ENCODE measurements at places on chromosomes 6 and 20.

GRCh38 chr20:19794941-19795340 lies 36.9 kb downstream of the RIN2 start:
- H3K4me3 ChIP-seq, result no peak overlapping the region
- no peak for DNase-seq
- no peaks in the 10 kb centered on the region for H3K4me1 ChIP-seq
- peaks cover 22% of the 10 kb centered on the region for H3K27me3 ChIP-seq
- no peak overlapping the region for H3K27ac ChIP-seq
- H3K36me3 ChIP-seq, result no peaks in the 10 kb centered on the region

DNA sequence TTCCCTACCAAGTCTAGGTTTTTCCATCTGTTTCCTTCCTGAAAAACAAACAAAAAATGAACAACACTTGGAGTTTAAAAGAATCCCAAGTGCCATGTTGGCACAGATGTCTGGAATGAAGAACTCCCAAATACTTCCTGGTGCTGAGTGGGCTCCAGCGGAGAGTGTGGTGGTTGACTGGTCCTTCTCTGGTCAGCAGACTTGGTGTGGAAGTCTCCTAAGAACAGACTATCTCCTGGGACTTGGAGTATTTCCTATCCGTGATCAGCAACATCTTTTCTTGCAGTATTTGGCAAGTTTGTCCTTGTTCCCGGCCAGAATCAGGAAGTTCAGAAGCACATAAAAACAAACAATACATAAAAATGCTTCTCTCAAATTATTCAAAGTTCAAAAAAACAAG lies 154.1 kb downstream of the MTFR2 start:
- no peak overlapping the region for H3K4me3 ChIP-seq
- H3K36me3 ChIP-seq, result no peaks in the 10 kb centered on the region
- no peak for DNase-seq

- H3K27ac ChIP-seq, result no peak overlapping the region
- H3K4me1 ChIP-seq, result no peaks in the 10 kb centered on the region
- H3K36me3 ChIP-seq, result no peaks in the 10 kb centered on the region
- H3K27me3 ChIP-seq, result no peaks in the 10 kb centered on the region
Observed at GRCh38 chr6:116355796-116356195, 15.0 kb upstream of the DSE start.

DNA sequence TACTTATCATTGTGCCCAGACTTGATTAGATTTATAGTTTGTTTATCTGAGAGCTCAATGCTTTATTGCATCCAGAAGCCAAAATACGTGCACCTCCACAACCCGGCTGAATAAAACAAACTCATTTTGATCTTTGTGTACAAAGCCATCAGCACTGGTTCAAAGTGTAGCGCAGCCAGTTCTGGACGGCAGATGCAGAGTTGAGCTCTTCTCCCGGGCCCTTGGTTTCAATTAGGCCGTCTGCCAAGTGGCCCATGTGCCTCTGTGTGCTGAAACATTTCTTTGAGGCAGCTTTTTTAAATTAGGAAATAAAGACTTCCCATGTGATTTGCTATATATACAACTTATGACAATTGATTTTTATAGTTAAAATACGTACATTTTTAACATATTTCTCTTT lies 96.2 kb upstream of the RSPO3 start:
- H3K36me3 ChIP-seq, result no peaks in the 10 kb centered on the region
- H3K4me1 ChIP-seq, result no peaks in the 10 kb centered on the region
- no peaks in the 10 kb centered on the region for H3K27me3 ChIP-seq
- no peak overlapping the region for H3K4me3 ChIP-seq

GRCh38 chr6:69570106-69570505 lies 226.7 kb downstream of the LMBRD1 start:
- H3K36me3 ChIP-seq, result no peaks in the 10 kb centered on the region
- H3K4me1 ChIP-seq, result no peaks in the 10 kb centered on the region
- DNase-seq, result no peak
- peaks cover 6% of the 10 kb centered on the region for H3K27me3 ChIP-seq
- no peak overlapping the region for H3K4me3 ChIP-seq
- no peak overlapping the region for H3K27ac ChIP-seq

DNA sequence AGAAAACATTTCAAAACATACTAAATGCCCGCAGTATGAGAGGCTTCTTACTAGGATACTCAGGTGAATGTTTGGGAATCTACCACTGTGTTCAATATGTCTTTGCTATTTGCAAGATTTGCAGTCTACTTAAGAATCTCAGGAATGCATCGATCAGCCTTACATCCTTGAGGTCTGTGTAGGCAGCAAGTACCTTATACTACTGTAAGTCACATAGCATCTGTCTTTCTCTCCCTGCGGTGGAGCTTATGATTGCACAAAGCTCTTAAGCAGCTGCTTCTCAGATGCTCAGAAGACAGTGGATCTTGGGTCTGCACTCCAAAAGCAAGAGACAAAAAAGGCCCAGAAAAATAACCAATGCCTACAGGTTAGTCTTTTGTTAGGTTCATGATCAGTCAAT lies 21.4 kb downstream of the PCSK2 start:
- no peaks in the 10 kb centered on the region for H3K36me3 ChIP-seq
- H3K4me3 ChIP-seq, result no peak overlapping the region
- H3K4me1 ChIP-seq, result no peaks in the 10 kb centered on the region
- no peaks in the 10 kb centered on the region for H3K27me3 ChIP-seq
- no peak overlapping the region for H3K27ac ChIP-seq

DNA sequence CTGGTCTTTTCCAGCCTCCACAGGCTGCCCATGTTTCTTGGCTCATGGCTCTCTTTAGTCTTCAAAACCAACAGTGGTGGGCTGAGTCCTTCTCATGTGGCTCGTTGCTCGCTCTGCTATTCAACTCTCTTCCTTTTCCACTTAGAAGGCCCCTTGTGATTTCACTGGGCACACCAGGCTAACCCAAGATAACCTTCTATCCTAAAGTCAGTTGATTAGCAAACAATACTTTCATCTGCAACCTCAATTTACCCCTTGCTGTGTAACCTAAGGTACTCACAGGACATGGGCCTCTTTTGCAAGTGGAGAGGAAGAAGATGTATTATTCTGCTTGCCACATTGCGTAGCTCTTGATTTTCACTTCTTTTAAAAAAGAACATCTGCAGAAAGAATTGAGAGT lies 79.6 kb downstream of the UTRN start:
- H3K27ac ChIP-seq, result peak overlapping the region; percentile 43
- no peak for DNase-seq
- peaks cover 66% of the 10 kb centered on the region for H3K4me1 ChIP-seq
- H3K36me3 ChIP-seq, result peaks cover 8% of the 10 kb centered on the region
- H3K4me3 ChIP-seq, result peak overlapping the region; percentile 59

- peaks cover 27% of the 10 kb centered on the region for H3K4me1 ChIP-seq
- no peaks in the 10 kb centered on the region for H3K36me3 ChIP-seq
- peak; percentile 62 for DNase-seq
- H3K27me3 ChIP-seq, result peaks cover 55% of the 10 kb centered on the region
- peak overlapping the region; percentile 84 for H3K27ac ChIP-seq
- H3K4me3 ChIP-seq, result peak overlapping the region; percentile 81
Observed at GRCh38 chr6:30480536-30481156, 8.7 kb upstream of the HLA-E start.

DNA sequence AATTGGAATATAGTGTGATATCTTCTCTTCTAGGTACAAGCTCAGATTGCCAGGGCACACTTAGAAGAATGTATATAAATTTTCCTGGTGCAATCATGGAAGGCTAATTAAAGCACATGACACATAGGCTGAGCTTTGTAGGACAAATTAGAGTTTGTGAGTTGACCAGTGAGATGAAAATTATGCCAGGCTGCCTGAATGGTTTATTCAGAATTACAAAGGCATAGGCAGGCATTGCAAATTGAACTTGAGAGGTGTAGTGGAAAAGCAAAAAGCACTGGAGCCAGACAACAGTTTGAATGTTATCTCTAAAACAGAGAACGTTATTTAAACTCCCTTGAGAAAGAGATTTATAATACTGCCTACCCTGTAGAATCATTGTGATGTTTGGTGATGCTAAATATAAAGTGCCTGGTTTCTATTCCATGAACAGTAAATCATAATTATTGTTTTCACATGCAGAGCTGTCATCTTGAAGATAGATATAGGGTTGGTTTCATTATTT lies 712.1 kb downstream of the TBC1D32 start:
- no peaks in the 10 kb centered on the region for H3K4me1 ChIP-seq
- no peak for DNase-seq
- H3K4me3 ChIP-seq, result no peak overlapping the region

DNA sequence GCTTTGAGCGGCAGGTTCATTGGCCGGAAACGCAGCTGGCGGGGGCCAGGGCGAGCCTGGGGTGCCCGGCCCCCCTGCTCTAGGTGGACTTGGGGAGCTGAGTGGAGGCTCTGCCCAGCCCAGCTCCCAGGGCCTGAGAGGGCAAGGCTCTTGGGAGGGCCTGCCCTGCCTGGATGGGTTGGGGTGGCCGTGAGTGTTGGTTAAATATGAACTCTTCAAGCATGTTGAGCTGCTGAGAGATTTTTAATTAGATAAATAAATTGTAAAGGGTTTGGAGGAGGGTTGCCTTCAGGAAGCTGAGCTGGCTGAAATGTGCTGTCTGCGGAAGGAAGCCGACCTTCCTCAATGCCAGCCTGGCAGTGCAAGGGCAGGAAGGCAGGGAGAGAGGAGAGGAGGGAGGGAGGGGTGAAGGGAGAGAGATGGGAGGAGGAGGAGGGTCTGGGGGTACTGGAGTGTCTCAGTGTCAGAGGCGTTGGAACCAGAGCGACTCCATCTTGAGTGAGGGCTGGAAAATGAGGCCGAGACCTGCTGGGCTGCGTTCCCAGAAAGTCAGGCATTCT lies 39.4 kb upstream of the PMEPA1 start:
- peaks cover 32% of the 10 kb centered on the region for H3K27me3 ChIP-seq
- no peak for DNase-seq
- peak overlapping the region; percentile 80 for H3K4me3 ChIP-seq
- peaks cover 14% of the 10 kb centered on the region for H3K4me1 ChIP-seq

- H3K27ac ChIP-seq, result no peak overlapping the region
- no peak for DNase-seq
- H3K4me1 ChIP-seq, result no peaks in the 10 kb centered on the region
- peaks cover 11% of the 10 kb centered on the region for H3K27me3 ChIP-seq
- H3K36me3 ChIP-seq, result no peaks in the 10 kb centered on the region
Observed at GRCh38 chr20:48298851-48299484, 513.7 kb upstream of the SULF2 start.

All from activated T-cell treated with anti-CD3 and anti-CD28 coated beads, Interleukin-2, amount 50 U/mL, for 72 hours (primary cell).